Stimulated activated CD8-positive, alpha-beta memory T cell treated with anti-CD3 and anti-CD28 coated beads, Interleukin-2, amount 100 ng/mL, for 1 hour (primary cell): ENCODE measurements at places on chromosomes 4 and X.

DNA sequence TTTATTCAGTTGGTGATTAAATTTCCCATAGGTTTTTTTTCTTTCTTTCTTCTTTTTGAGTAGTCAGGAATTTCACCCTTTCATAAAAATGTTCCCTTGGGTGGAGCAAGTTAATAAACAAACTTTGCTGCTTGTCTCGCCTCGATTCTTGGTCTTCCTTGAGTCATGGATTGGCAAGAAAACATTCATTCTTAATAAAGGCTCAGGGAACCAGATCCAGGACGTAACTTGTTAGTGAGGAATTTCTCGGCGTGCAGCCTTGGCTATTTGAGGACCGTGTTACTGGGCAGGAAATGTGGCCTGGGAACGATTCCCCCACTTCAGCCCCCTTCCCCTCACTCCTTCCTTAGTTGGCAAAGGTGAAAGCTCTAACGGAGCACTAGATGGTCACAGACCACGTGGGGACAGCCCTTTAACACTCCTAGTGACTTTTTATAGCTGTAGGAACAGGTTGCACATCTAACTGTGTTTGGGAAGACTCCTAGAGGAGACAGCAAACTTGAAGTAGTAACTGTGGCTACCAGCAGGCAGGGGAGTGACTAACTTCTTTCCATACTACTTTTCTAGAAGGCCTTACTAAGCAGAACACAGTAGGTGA is 106.8 kb downstream of the UCHL1 start:
- DNase-seq: no peak

GRCh38 chr4:58502839-58503238 is 1392.7 kb upstream of the IGFBP7 start:
- no peak for DNase-seq

DNA sequence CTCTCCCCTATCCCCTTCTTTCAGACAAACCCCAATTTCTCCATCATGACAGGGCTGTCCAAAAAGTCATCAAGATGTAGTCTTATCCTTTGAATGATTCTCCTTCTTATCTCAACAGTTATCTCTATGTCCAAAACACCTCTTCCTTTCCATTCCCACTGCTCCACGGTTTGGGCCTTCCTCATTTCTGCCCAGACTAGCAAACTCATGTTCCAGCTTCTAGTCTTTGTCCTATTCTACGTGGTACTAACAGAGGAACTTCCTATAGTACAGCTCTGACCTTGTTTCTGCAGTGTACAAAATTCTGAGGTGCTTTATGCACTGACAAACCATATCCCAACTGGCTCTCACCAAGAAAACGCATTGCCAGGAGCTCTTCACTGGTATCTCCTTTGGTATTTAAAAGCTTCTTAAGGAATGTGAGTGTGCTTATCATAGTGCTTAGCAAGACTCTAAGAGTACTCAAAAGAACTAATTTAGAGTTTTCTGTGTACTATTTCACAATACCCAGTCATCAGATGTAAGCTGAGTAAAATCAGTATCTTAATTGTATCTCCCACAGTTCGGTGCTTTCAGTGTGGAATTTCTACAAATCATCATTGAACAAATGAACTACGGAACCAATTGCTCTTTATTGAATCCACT is 65.5 kb downstream of the MAML3 start:
- DNase-seq: no peak

GRCh38 chr4:180688480-180688879 is 1554.7 kb upstream of the TENM3 start:
- DNase-seq: no peak

- DNase-seq: no peak
These were observed 111.2 kb downstream of the ARAP2 start for GRCh38 chr4:36133086-36133485.

- no peak for DNase-seq
These were observed 76.7 kb downstream of the FHIP1A start for GRCh38 chr4:151485541-151486131.

- DNase-seq: no peak
These were observed 4.1 kb downstream of the POF1B start for GRCh38 chrX:85375333-85375738.

DNA sequence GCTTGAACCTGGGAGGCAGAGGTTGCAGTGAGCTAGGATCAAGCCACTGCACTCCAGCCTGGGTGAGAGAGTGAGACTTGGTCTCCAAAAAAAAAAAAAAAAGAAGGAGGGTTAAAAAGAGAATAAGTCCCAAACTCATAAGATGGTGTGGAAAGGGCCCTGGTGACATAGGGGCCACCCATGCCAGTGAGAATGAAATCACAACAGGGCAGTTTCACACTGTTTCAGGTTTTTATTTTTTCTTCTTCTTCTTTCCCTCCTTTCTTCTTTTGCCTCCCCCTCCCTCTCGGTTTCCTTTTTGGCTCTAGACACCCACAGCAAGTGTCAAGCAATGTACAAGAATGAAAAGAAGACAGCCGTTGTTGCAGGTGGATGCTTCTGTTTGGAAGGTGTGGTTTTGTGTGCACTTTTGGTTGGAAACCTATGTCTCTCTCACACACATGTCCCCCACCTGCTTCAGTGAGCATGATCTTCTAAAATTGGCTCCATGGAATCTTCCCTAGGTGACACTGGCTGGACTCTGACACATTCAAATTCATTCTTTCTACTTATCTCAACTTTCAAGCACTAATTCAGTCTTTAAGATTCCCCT is 14.4 kb upstream of the TLR8 start:
- no peak for DNase-seq

GRCh38 chr4:126241634-126242033 is 926.9 kb downstream of the FAT4 start:
- no peak for DNase-seq

DNA sequence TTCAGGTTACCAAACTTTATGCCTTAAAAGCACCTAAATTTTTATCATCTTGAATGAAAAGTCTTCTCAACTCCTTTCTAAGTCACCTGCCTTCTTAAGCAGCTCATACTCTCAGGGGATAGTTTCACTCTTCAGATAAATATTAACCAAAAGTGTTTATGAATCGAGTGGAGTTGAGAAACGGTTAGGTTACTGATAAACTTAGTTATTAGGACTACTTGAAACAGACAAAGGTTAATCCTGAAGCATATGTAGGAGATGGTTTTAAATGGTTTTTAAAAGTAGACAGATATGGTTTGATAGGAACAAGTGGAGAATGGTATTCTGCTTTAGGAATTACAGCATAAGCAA is 32.8 kb downstream of the CLDN22 start:
- DNase-seq: no peak

- DNase-seq: no peak
These were observed 24.3 kb downstream of the GAK start for GRCh38 chr4:907691-908425.

- no peak for DNase-seq
These were observed 250.5 kb upstream of the GPRIN3 start for GRCh38 chr4:89558147-89558546.

DNA sequence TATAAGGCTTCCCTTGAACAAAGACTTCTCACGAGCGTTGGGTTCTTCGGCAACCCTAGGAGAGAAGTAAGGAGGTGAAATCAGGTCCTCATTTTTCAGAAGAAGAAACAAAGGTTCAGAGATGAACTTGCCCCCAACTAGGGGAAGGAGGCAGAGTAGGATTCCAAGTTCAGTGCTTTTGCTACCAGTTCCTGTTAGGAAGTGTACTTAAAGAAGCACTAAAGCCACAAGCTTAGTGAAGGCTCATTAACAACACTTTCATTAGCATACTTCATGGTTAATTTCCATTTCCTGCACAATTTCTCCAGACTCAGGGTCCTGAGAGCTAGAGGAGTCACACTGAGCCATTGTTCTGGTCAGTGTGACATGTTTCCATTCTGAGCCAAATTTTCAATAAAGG is 52.1 kb downstream of the VSIG4 start:
- DNase-seq: no peak

GRCh38 chr4:14375816-14376215 is 626.5 kb upstream of the CPEB2 start:
- no peak for DNase-seq

DNA sequence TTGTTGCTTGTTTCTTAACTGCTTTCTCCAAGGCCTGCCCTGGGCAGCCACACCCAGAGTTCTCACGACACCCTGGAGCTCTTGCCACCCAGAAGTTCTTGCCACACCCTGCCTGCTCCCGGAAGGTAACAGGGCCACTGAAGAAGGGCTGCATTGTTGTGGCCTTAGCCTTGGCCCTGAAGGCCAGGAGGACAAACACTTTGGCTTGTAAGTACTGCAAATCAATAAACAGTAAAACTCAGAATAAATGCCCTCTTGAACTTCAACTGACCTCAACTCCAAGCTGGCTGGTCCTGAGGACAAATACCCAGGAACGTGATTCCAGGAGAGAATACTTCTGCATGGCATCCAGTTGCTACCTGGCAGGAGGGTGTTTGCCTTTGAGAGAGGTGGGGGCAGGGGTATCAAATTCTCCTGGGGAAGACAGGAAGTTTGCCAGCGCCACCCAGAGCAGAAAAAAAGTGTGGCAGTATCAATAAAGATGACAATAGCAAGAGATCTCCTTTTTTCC is 54.1 kb downstream of the TLR10 start:
- no peak for DNase-seq

DNA sequence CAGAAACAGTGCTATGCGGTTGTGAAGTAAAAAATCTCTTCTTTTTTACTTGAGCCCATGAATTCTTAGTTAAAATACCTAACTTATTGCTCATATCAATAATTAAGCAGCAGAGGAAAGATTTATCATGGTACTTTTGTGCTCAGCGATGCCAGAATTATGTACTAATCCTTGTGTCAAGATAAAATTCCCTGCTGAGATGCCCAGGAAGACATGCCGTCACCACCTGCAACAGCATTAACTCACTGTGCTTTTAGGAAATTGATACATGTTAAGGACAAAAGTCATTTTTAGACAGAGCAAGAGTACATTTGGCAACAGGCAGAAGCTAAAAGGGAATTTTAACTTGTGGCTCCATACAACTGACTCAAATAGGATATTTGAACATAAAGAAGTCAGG is 138.9 kb downstream of the NPNT start:
- no peak for DNase-seq

DNA sequence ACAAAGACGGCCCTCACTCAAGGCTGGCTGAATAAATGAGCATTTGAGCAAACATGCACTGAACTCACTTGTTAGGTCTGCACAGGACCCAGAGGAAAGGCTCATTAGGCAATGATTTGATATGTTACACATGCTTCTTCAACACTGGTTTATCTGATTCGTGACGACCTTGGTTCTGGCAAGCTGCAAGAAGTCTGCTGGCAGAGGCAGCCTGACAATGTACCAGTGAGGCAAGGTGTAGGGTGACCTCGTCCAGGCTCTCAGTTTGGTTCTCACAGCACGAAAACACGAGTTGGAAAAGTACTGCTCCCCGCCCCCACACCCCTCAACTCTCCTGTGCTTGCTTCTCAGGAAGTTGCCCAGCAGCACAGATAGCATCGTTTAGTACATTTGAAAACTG is 63.1 kb upstream of the CITED1 start:
- no peak for DNase-seq

- no peak for DNase-seq
These were observed 218.4 kb upstream of the HCCS start for GRCh38 chrX:10892621-10893225.

GRCh38 chr4:140255927-140256326 is 101.9 kb upstream of the MAML3 start:
- DNase-seq: no peak

DNA sequence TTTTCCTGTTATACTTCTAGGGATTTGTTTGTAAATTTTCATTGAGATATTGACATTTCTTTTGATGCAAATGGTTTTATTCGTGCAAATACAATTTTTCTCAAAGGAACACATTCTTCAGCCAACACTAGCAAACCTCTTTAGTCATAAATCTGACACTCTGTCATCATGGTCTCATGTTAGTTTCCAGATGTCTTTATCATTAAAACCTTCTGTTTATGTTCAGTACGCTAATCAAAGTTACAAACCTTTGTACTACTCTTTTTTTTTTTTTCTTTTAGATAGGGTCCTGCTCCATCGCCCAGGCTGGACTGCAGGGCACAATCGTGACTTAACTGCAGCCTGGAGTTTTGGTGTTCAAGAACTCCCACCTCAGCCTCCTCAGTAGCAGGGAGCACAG is 7.1 kb downstream of the SLC25A31 start:
- DNase-seq: no peak

DNA sequence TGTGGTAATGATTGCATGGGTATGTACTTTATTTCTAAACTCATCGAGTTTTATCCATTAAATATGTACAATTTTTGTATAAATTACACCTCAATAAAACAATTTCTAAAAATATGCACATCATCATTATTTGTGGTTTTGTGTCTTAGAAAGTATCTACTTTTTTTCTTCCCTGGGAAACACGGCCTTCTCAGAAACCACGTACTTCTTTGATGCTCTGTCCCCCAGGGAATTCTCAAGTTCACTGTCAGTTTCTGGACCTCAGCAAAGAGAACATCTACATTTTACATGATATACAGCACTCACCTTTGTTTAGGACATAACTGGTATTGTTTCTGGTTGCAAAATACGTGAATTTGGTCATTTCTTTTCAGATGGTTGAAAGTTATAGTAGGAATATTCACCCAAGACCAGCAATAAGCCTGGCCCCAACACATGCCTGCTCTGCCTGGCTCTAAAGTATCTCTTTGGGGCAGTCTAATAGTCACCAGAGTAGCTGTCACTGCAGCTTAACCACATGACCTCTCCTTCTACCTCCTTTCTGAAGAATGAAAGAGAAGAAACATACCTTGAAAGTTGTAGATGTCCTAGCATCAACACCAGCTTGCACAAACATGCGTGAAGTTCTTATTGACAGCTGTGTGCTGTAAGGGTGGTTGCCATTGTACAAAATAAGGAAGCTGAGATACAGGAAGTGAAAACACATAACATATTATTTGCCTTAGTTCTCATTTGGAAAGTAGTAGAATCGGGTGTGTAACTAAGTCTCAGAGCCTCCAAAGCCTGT is 48.4 kb upstream of the SPANXN4 start:
- no peak for DNase-seq

GRCh38 chr4:57037982-57038604 is 59.4 kb downstream of the POLR2B start:
- no peak for DNase-seq

- DNase-seq: no peak
These were observed 250.5 kb upstream of the PRKX start for GRCh38 chrX:3963980-3964379.

DNA sequence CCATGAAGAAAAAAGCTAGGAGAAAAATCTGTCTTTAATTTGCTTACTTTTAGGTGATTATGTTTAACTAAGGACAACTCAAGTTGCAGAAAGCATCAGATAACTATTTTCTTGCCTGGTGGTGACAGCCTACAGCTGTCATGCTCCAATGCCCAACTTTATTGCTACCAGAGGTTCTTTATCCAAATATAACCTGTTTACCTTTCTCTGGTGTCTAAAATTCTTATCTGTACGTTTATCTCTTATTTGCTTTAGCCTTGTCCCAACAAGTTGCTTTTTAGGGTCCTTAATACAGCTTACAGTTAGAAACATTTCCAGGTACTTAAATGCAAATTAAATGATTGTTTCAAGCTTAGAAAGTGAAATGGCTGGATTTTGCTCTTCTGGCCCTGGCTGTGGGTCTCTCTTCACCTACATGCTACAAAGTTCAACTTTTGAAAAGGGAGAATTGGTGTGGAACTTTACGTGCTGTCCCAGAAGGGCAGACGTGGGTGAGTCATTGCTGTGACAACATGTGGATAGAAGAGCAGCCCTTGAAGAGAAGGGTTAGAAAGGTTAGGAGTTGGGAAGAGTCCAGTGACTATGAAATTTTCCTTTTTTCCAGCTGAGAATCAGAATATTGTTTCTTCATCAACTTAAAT is 60.7 kb downstream of the HPGD start:
- DNase-seq: no peak
